NCI-H460 (cell line): ENCODE measurements at places on chromosomes 4 and X. TPM values are rescaled to one million over a fixed set of nuclear protein-coding genes. Genes with fewer than 3 reads are reported as not detected.

The PPARGC1A gene
- 1.5 and 2.0 TPM in 2 replicates for total RNA-seq

The SLC6A14 gene
- total RNA-seq = not detected in 2 replicates

The BMPR1B gene
- 0.20 and 0.27 TPM in 2 replicates for total RNA-seq

The CAMK2D gene
- 53.0 and 58.8 TPM in 2 replicates for total RNA-seq

The FAM9C gene
- not detected in 2 replicates for total RNA-seq

The SPINK2 gene
- not detected in 2 replicates for total RNA-seq

The CT45A2 gene
- total RNA-seq = not detected in 2 replicates

The ALPK1 gene
- total RNA-seq = 17.8 and 19.0 TPM in 2 replicates

The SMR3B gene
- not detected in 2 replicates for total RNA-seq

The TMEM154 gene
- total RNA-seq = 3.5 and 4.2 TPM in 2 replicates

The TNIP3 gene
- 1.1 and 4.2 TPM in 2 replicates for total RNA-seq

The TBX22 gene
- not detected in 2 replicates for total RNA-seq

The PDZD4 gene
- total RNA-seq = 1.1 and 1.4 TPM in 2 replicates

The PAGE2 gene
- total RNA-seq = not detected in 2 replicates

The CT55 gene
- not detected in 2 replicates for total RNA-seq

The BEX1 gene
- total RNA-seq = not detected in 2 replicates

The RASSF6 gene
- total RNA-seq = 0.07 and 0.29 TPM in 2 replicates

The FGF5 gene
- not detected in 2 replicates for total RNA-seq

The SPIN2A gene
- total RNA-seq = 0.35 TPM in 1 of 2 replicates, not detected in the other

The JADE3 gene
- 9.6 and 9.8 TPM in 2 replicates for total RNA-seq

The TAF1 gene
- total RNA-seq = 24.1 and 27.3 TPM in 2 replicates

The NWD2 gene
- not detected in 2 replicates for total RNA-seq

The IL2RG gene
- total RNA-seq = not detected in 2 replicates

The SLC16A2 gene
- 0.82 and 1.2 TPM in 2 replicates for total RNA-seq

The SSX4 gene
- not detected in 2 replicates for total RNA-seq

The PWWP3B gene
- 0.06 and 0.12 TPM in 2 replicates for total RNA-seq

The XK gene
- 0.61 and 0.62 TPM in 2 replicates for total RNA-seq

The RHOXF2B gene
- total RNA-seq = 0.23 TPM in 1 of 2 replicates, not detected in the other

The FAM184B gene
- 0.02 TPM in 1 of 2 replicates, not detected in the other for total RNA-seq

The ARSJ gene
- total RNA-seq = 0.84 and 0.95 TPM in 2 replicates

The RENBP gene
- total RNA-seq = 0.66 and 0.87 TPM in 2 replicates

The LRCH2 gene
- 0.06 and 0.07 TPM in 2 replicates for total RNA-seq

The SMIM43 gene
- total RNA-seq = 0.40 and 1.1 TPM in 2 replicates

The TMSB15B gene
- total RNA-seq = 4.8 and 7.4 TPM in 2 replicates

The PAGE4 gene
- total RNA-seq = not detected in 2 replicates

The MAGED4B gene
- total RNA-seq = 3.3 and 3.8 TPM in 2 replicates

The SPANXN4 gene
- total RNA-seq = 34.8 and 37.5 TPM in 2 replicates

The PAGE5 gene
- not detected in 2 replicates for total RNA-seq

The GPR82 gene
- total RNA-seq = not detected in 2 replicates

The EMCN gene
- not detected in 2 replicates for total RNA-seq

The SPANXA1 gene
- total RNA-seq = not detected in 2 replicates

The PARM1 gene
- 0.52 and 0.54 TPM in 2 replicates for total RNA-seq

The CAPN6 gene
- 0.02 TPM in 1 of 2 replicates, not detected in the other for total RNA-seq

The UCHL1 gene
- total RNA-seq = 2,874 and 3,041 TPM in 2 replicates

The CLRN2 gene
- total RNA-seq = not detected in 2 replicates
